ENCODE measurements at places on chromosomes 12 and 14.

- no peak for DNase-seq
Observed at GRCh38 chr12:78406828-78407227, 457.7 kb upstream of the SYT1 start.

DNA sequence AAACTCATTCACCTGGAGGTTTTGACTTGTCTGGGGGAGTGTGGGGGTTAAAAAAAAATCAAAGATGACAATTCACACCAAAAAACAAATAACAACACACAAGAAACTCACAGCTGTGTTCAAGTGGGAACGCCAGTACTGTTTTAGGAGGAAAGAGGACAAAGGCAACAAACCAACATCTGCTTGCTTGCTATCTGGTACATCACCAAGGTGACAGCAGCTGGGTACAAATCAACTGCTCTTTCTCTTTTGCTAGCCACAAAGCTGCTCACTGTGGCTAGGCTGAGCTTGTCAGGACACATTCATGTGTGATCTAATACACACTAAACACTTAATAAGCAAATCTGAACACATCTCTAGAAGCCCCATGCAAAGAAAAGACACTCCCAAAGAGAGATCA is 128.0 kb upstream of the RAP1B start:
- no peak for DNase-seq

DNA sequence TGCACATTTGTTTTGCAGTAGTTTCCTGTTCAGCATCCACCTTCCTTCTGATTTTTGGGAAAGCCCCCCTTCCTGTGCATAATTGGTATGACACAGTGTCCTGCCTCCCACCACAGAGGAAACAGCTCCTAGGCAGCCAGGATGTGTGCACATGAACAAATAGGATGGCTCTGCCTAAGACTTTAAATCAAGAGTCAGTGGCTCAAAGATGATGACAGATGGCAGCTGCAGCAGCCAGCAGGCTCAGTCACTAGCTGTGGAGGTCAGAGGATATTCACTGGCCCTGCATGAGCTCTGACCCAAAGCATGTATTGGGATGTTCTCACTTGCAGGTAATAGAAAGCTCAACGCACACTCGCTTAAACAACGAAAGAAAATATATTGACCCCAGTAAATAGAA is 90.3 kb downstream of the KCNK10 start:
- DNase-seq = no peak

GRCh38 chr12:132224484-132224883 is 80.2 kb downstream of the NOC4L start:
- DNase-seq = no peak

DNA sequence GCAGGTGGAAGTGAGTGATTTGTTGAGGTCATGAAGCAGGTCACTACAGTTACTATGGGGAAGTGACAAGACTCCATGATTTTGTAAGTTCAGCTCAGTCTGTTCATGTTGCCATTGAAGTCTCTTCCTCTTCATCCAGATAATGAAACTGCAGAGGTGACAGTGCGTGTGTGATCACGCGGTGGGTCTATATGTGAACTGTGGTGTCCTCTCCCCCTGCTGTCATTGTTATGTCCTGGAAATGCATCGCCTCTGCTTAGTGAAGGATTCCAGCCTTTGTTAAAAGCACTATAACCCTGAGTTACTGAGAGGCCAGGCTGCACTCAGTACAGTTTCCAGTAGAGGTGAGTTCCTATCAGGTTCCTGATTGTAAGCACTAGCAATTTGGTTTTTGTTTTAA is 216.2 kb upstream of the RMST start:
- no peak for DNase-seq

DNA sequence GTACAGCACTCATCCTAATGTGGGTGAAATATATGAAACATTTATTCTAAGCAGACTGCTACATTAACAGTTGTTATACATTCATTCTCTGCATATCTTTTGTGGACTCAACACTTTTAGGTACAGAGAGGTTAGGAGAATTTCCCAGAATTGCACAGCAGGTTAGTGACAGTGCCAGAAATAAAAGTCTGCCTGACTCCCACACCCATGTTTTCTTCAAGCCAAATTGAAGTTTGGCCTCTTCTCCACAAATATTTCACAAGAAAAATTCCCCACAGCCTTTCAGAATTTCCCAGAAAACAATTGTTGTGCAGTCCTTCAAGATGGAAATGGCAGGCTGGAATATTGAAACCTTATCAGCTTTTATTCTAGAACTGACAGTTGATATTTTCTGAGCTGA is 464.8 kb downstream of the RAD51B start:
- DNase-seq = no peak

DNA sequence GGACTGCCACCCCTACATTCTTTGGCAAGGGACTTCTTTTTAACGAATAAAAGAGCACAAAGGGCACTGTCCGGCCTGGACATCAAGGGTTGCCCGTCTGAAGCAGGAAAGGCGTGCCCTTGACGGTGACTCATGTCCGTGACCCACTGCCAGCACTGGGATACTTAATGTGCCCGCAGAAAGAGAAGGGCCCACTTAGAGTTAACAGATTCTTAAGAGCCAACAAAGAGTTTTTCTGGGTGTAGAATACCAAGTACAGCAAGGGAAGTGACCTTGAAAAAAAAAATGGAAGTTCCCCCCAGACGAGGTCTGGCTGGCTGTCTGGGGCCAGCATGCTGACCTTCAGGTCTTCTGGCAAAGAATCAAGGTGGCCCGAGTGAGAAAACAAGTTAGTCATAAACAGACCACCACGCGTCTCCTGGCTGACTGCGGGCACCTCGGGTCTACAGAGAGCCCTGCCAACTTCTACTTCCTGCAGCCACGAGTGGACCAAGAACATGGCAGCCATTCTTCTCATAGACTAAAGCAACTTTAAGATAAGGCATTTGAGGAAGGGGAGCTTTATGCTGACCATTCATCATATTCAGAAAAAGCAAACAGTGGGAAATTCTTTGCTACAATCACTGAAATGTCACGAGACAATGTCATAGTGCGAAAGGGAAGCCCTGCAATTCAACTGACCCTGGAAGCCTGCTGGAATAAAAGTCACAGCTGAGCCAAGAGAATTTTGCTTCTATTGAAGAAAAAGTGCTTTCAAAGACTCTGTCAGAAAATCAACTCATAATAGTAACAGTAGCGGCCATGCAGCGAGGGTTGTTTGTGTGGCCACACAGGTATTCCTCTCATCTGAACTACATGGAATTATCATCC is 10.5 kb upstream of the SELPLG start:
- DNase-seq = no peak

GRCh38 chr14:68243450-68244010 is 424.0 kb downstream of the RAD51B start:
- no peak for DNase-seq

DNA sequence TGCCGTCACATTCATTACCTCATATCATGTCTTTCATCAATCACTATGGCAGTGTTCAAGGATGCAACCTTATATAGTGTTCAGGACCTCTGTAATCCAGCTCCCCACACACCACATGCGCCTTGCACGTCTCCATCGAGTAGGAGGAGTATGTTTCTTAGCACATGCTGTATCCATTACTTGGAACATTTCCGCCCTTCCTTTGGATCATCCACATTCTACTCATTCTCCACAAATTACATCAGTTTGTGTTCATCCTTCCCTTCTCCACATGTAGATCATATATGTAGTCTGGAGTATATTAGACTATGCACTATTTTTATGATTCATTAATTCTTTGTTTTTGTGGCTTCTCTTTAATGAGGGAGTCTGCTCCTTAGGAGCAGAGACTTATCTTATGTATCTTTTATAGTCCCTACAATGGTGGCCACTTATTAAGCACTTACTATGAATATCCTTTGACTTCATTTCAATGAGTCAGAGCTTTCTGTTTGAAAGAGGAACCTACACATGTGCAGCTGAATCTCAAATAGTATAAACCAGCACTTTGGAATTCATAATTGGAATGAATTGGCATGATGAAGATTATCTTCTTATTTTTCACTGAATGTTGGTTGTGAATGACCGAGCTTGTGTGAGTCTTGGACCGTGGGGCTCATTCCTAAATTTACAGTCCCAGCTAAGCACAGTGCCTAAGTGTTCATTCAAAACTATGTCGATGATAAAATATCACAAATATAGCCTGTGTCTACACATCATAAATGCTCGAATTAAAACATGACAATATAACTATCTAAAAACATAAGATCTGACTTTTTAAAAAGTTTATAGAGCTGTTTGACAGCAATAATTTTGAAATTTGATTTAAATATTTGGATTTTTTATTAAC is 30.2 kb upstream of the NPAS3 start:
- no peak for DNase-seq

DNA sequence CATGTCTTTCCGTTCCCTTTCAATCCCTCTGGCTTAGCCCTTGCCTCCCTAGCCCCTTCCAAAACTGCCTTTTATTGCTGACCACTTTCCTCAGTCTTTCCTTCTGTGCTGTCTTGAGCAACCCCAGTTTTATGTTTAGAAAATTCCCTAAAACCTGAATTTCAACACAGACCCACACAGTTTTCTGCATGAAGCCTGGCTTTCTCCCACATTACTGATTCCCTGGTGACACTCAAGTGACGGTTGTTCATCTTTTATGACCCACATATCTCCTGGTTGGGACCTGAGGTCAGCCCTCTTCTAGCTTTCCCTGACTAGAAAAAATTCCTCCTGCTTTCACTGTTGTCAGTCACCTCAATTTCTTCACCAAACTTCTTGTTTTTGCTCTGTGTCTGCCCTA is 21.0 kb downstream of the FGD4 start:
- no peak for DNase-seq

DNA sequence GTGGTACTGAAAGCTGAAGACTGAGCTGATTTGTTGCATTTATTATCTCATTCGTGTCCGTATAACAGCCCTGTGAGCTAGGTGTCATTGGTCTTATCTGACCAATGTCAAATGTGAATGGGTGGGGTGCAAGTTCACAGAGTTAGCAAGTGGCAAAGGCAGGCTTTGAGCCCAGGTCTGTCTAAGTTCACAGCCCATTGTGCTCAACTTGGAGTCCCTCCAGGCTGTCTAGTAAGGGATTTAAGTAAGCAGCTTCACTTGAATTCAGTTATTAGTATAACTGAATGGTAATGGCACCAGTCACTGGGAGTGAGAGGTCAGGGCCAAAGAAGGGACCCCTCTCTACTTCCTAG is 8.5 kb downstream of the C1S start:
- DNase-seq = no peak

- no peak for DNase-seq
Observed at GRCh38 chr12:65526311-65526710, 247.8 kb downstream of the MSRB3 start.

DNA sequence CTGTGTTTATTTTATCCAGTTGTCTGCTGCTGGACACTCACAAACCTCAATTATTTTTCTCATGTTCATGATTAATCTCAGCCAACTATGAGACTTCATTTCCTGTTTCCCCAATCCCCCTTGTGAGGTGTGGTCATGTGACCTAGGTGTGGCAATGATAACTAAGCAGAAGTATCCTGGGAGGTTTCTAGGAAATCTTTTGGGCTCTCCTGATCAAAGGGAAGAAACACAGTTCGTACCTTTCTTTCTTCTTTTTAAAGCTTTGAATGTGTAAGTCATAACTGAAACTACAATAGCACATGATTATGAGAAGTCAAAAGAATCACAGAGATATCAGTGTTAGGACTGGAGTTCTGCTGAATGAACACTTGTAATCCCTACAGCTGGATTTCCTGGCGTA is 34.4 kb upstream of the MANSC4 start:
- DNase-seq = no peak

- peak; percentile 67 for DNase-seq
Observed at GRCh38 chr12:56590237-56590830, 39.8 kb downstream of the BAZ2A start.

DNA sequence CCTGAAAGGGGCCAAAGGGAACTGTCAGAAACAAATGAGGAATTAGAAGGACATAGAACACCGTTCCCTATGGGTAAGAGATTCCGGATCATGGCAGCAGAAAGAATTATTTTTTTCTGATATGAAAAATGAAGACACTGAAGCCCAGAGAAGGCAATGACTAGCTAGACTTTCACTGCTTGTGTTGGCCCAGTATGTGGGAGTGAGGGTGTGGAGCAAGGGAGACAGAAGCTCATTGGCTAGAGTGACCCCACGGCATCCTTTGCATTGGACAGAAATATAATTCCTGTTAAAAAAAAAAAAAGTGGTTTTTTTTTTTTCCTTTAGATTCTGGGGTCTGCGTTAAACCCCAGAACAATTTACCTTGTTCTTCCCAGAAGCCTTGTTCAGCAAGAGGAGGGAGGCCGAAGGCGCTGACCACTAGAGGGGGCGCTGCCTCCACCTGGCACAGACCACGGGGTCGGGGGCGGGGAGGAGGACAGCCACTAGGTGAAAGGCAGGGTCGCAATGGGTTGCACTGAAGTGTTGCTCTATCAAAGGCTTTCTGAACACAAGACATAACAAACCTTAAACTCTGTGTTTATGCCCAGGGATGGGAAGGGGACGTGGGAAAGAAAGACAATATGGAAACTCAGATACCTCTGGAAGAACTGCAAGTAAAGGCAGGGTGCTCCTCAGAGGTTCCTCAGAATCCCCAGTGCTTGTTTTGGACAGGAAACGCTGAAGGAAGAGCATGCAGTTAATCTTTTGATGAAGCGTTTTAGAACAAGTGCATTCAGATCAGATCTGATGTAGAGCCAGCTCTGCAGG is 156.8 kb downstream of the KCNA5 start:
- DNase-seq = peak; percentile 89

- no peak for DNase-seq
Observed at GRCh38 chr12:47350062-47350408, 270.3 kb upstream of the AMIGO2 start.

- no peak for DNase-seq
Observed at GRCh38 chr12:14975457-14975856, 2.6 kb downstream of the PDE6H start.

DNA sequence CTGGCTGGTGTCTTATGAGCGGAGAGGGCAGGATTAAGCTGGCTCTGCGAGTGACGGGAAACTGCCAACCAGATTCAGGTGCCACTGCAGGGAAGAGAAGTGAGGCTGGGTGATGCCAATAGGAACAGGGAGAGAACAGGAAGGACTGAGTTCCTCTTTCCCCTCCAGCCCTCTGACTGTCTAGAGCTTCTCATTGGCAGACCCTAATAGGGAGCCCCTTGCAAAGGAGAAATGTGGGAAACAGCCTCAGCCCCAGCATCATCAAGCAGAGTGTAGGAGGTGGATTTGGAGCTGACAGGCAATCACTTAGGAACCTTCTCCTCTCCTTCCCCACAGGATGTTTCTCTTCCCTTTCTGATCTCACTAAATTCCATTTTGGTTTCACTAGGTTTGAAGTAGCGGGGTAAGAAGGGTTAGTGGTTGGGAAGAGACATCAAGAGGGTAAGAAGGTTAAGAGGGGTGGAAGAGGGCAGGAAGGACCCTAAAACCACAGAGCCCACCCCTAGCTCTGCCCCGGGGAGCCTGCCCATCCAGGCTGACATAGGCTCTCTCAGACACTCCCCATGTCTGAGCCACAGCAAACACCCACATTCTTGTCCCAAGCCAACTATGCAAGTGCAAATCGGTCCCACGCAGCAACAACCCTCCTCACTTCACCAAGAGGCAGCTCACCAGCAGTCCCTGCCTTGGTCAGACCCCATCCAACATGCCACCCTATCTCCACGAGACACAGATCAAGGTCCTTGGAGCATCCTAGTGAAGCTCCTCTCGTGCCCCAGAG is 111.1 kb downstream of the STAB2 start:
- DNase-seq = no peak

GRCh38 chr14:58650857-58651256 is 13.1 kb downstream of the DACT1 start:
- no peak for DNase-seq

Measured in GM23338 (cell line).